Esophagus squamous epithelium (tissue), 5 donors: ENCODE measurements at places on chromosomes 5 and 9. TPM values are rescaled to one million over a fixed set of nuclear protein-coding genes. Genes with fewer than 3 reads are reported as not detected.

GRCh38 chr9:101477736-101478135 is 42.2 kb upstream of the ALDOB start:
- no peak overlapping the region for H3K4me3 ChIP-seq
- H3K27ac ChIP-seq: peak overlapping the region; percentile 91
- H3K27me3 ChIP-seq: no peaks in the 10 kb centered on the region
- DNase-seq: no peak
- H3K4me1 ChIP-seq: peaks cover 67% of the 10 kb centered on the region
- H3K36me3 ChIP-seq: peaks cover 41% of the 10 kb centered on the region

GRCh38 chr5:78698191-78698791 is 49.7 kb upstream of the LHFPL2 start:
- H3K36me3 ChIP-seq: no peaks in the 10 kb centered on the region
- no peak for DNase-seq
- no peaks in the 10 kb centered on the region for H3K27me3 ChIP-seq
- H3K4me3 ChIP-seq: no peak overlapping the region
- peaks cover 5% of the 10 kb centered on the region for H3K4me1 ChIP-seq
- H3K27ac ChIP-seq: no peak overlapping the region

- peaks cover 18% of the 10 kb centered on the region for H3K36me3 ChIP-seq
- H3K4me3 ChIP-seq: no peak overlapping the region
- peaks cover 21% of the 10 kb centered on the region for H3K4me1 ChIP-seq
- H3K27me3 ChIP-seq: no peaks in the 10 kb centered on the region
- H3K27ac ChIP-seq: no peak overlapping the region
Observed at GRCh38 chr5:451587-452458, 8.8 kb downstream of the EXOC3 start.

DNA sequence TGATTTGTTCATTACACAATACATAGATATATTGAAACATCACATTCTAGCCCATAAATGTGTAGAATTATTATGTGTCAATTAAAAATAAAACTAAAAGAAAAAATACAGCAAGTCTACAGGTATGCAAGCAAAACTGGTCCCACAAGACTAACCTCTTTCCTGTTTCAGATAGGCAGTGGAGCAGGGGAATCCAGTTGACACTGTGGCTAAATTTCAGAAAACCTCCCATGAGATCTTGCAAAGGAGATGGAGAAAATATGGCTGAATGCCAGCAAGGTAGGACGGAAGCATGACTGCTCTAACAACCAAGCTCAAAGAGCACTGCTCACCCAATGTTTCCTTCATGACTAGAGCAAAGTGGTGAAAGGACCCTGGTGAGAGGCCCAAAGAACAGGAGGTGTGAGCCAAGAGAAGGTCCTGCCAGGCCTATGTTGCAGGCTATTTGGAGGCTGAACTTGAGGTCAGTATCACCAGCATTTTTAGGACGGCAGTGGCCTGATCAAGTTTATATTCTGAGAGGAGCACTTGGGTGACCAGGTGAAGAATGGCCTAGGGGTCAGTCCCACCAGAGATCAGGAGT is 1.1 kb upstream of the SH3TC2 start:
- H3K36me3 ChIP-seq: no peaks in the 10 kb centered on the region
- H3K4me3 ChIP-seq: no peak overlapping the region
- peak overlapping the region; percentile 70 for H3K27ac ChIP-seq
- no peaks in the 10 kb centered on the region for H3K27me3 ChIP-seq
- no peak for DNase-seq

GRCh38 chr5:175895686-175896102 is 24.3 kb downstream of the CPLX2 start:
- H3K4me3 ChIP-seq: no peak overlapping the region
- no peak overlapping the region for H3K27ac ChIP-seq
- peaks cover 7% of the 10 kb centered on the region for H3K4me1 ChIP-seq

GRCh38 chr5:65482296-65482735 is 596 bp upstream of the ADAMTS6 start:
- H3K36me3 ChIP-seq: no peaks in the 10 kb centered on the region
- no peaks in the 10 kb centered on the region for H3K27me3 ChIP-seq
- DNase-seq: no peak
- peak overlapping the region; percentile 88 for H3K27ac ChIP-seq
- peaks cover 34% of the 10 kb centered on the region for H3K4me1 ChIP-seq

- H3K27ac ChIP-seq: peak within 1 kb of the TSS; percentile 95
- H3K4me1 ChIP-seq: peaks cover 46% of the 10 kb centered on the region
- H3K4me3 ChIP-seq: peak within 1 kb of the TSS; percentile 88
- H3K36me3 ChIP-seq: peaks cover 30% of the 10 kb centered on the region
Observed at GRCh38 chr5:177599731-177600507, at the start of gene B4GALT7. TSS of gene B4GALT7 (plus strand) at chr5:177600132. CDS start at chr5:177600211, 79 bp downstream.

DNA sequence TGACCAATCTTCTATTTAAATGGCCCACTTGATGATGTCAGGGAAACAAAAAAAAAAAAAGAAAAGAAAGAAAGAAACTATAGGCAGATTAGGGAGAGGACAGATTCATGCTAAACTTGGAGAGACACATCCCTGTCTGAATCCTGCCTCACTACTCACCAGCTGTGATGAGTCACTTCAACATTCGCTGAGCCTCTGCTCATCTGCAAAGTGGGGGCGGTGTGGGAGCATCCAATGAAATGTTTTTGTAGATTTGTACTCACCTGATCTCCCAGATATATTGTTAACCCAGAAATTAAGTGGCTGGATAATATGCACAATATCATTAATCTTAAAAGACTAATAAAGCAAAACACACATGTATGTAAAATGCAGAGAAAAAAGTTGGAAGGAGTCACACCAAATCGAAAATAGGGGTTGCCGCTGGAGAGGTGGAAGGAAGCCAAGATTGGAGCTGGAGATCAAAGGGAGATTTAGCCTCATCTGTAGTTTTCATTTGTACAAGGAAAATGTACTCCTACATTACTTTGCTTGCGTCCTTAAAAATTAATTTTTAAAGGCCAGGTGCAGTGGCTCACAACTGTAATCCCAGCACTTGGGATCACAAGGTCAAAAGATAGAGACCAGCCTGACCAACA is 17.0 kb upstream of the ERGIC1 start:
- no peaks in the 10 kb centered on the region for H3K27me3 ChIP-seq
- no peak for DNase-seq
- no peak overlapping the region for H3K4me3 ChIP-seq

GRCh38 chr5:25851301-25851700 is 1187.1 kb downstream of the CDH9 start:
- H3K4me1 ChIP-seq: no peaks in the 10 kb centered on the region
- H3K27ac ChIP-seq: no peak overlapping the region
- H3K4me3 ChIP-seq: no peak overlapping the region
- no peaks in the 10 kb centered on the region for H3K27me3 ChIP-seq

GRCh38 chr5:74995926-74996325 is 56.4 kb downstream of the GCNT4 start:
- H3K36me3 ChIP-seq: no peaks in the 10 kb centered on the region
- DNase-seq: no peak
- no peaks in the 10 kb centered on the region for H3K4me1 ChIP-seq

GRCh38 chr9:17476401-17476800 is 102.5 kb upstream of the SH3GL2 start:
- H3K27ac ChIP-seq: no peak overlapping the region

GRCh38 chr5:106728208-106728607 is 942.5 kb downstream of the EFNA5 start:
- no peak overlapping the region for H3K4me3 ChIP-seq
- DNase-seq: no peak
- H3K27ac ChIP-seq: no peak overlapping the region
- H3K27me3 ChIP-seq: no peaks in the 10 kb centered on the region
- no peaks in the 10 kb centered on the region for H3K36me3 ChIP-seq
- H3K4me1 ChIP-seq: no peaks in the 10 kb centered on the region

- no peak for DNase-seq
- H3K4me1 ChIP-seq: no peaks in the 10 kb centered on the region
- H3K4me3 ChIP-seq: no peak overlapping the region
- H3K36me3 ChIP-seq: no peaks in the 10 kb centered on the region
- H3K27me3 ChIP-seq: no peaks in the 10 kb centered on the region
Observed at GRCh38 chr9:81382281-81382680, 307.1 kb downstream of the TLE1 start.

- H3K27me3 ChIP-seq: peaks cover 3% of the 10 kb centered on the region
- peaks cover 36% of the 10 kb centered on the region for H3K4me1 ChIP-seq
- H3K36me3 ChIP-seq: no peaks in the 10 kb centered on the region
- no peak overlapping the region for H3K27ac ChIP-seq
Observed at GRCh38 chr5:169006842-169007790, 293.8 kb downstream of the SLIT3 start.

GRCh38 chr9:135048758-135049444 is 38.6 kb upstream of the OLFM1 start:
- no peak overlapping the region for H3K27ac ChIP-seq
- H3K36me3 ChIP-seq: no peaks in the 10 kb centered on the region
- H3K27me3 ChIP-seq: no peaks in the 10 kb centered on the region
- no peak for DNase-seq

DNA sequence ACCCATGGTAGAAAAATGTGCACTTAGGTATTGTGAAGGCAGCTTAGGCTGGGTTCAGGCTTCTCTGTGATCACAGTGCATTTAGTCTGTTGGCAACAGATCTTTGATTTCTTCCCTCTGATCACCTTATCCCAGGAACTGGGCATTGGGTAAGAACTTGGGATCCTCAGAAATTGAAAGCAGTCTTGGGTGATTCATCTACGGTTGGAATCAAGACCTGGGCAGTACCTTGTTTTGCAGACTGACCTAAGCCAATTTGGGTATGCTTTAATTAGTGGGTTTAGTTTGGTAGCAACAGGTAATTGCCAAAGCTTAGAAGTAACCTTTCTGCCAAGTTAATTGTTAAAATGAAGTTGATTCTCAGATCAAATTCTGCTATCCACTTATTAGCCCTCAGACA is 17.8 kb downstream of the ENTREP1 start:
- peaks cover 8% of the 10 kb centered on the region for H3K4me1 ChIP-seq
- no peak for DNase-seq
- H3K27me3 ChIP-seq: no peaks in the 10 kb centered on the region
- no peak overlapping the region for H3K27ac ChIP-seq
- no peak overlapping the region for H3K4me3 ChIP-seq

DNA sequence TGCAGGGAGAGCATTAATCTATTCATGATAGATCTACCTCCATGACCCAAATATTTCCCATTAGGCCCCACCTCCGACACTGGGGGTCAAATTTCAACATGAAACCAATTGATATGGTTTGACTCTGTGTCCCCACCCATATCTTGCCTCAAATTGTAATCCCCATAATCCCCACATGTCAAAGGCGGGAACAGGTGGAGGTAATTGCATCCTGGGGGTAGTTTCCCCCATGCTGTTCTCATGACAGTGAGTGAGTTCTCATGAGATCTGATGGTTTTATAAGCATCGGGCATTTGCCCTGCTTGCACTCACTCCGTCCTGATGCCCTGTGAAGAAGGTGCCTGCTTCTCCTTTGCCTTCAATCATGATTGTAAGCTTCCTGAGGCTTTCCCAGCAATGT is 153.5 kb downstream of the SV2C start:
- no peaks in the 10 kb centered on the region for H3K4me1 ChIP-seq
- no peak overlapping the region for H3K27ac ChIP-seq
- H3K4me3 ChIP-seq: no peak overlapping the region
- DNase-seq: no peak
- H3K36me3 ChIP-seq: no peaks in the 10 kb centered on the region

DNA sequence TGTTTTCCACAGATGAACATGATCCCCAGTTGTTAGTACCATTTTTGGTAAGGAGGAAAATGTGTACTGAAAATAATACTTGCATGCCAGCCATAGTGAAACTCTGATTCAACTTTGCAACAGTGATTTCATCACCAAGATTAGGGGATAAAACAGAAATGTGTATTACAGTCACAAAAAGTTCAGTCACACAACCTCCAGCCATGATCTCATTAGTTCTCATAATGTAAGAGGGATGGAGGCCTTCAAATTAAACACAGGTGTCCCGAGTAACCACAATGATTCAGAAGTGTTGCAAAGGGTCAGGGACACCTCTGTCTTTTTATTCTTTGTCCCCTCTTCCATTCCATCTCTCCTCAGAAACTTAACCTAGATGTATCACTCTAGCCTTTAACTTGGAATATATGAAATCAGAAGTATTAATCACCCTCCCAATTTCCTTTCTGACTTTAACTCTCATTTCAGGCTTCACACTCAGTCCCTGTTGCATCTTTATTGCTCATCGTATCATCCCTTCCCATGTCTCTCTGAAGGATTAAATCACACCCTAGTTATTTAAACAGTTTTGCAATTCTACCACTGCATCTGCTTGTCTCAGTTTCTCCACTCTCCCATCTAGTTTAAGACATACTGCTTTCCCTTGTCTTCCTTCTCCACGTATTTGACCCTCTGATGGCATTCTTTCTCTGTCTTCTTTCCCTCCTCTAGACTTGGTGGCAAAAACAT is 291.2 kb downstream of the ADAMTS6 start:
- DNase-seq: no peak
- H3K27me3 ChIP-seq: no peaks in the 10 kb centered on the region
- no peak overlapping the region for H3K4me3 ChIP-seq

DNA sequence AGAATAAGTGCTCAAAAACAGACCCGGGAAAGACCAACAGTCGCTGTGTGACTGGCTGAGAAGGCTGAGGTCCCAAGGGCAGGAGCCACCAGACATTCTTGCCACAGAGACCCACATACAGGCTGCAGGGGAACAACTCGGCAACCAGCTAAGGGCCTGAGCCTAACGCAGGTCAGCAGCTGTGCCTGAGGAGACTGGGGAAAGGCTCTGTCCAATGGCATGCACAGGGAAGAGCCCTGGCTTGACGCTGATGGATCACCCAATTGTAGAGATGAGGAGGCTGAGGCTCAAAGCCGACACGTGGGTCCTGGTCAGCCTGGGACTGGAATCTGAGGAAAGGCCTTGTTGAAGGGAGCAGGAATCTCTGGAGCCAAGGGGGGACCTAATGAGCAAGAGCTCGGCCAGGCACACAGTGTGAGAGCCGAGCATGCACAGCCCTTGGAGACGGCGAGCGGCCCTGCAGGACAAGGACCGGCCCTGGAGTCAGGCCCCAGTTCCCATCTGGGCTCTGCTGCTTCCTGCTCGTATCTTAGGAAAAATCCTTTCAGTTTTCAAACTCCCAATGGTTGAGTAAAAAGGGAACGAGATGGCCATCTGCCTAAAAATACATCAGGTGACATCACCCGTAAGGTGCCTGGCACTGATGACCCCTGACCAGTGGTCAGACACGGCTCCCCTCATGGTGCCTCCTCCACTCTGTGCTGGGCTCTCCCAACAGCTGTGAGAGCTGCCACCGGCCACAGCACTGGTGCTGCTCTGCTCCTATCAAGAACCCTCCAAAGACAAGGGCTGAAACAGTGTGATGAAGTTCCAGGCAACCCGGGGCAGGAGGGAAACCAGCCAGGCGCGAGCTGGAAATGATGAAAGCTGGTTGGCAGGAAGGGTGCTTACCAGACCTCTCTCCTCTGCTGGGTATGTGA is 16.4 kb downstream of the LMAN2 start:
- H3K4me3 ChIP-seq: no peak overlapping the region
- no peak overlapping the region for H3K27ac ChIP-seq
- peaks cover 100% of the 10 kb centered on the region for H3K36me3 ChIP-seq
- H3K4me1 ChIP-seq: peaks cover 13% of the 10 kb centered on the region
- H3K27me3 ChIP-seq: no peaks in the 10 kb centered on the region
- DNase-seq: no peak

- no peak for DNase-seq
- H3K36me3 ChIP-seq: no peaks in the 10 kb centered on the region
Observed at GRCh38 chr5:94849324-94849723, 230.9 kb downstream of the SLF1 start.

Gene CSF2
- not detected for total RNA-seq

Gene HMHB1
- total RNA-seq: not detected

Gene ZDHHC21
- 17.0 TPM for total RNA-seq

Gene ALDH1A1
- total RNA-seq: 56.6 TPM

Gene OTULINL
- total RNA-seq: 7.6 TPM

Gene CDH9
- total RNA-seq: not detected
